ENCODE measurements at places on chromosomes 11 and 22. TPM values are rescaled to one million over a fixed set of nuclear protein-coding genes. Genes with fewer than 3 reads are reported as not detected.

DNA sequence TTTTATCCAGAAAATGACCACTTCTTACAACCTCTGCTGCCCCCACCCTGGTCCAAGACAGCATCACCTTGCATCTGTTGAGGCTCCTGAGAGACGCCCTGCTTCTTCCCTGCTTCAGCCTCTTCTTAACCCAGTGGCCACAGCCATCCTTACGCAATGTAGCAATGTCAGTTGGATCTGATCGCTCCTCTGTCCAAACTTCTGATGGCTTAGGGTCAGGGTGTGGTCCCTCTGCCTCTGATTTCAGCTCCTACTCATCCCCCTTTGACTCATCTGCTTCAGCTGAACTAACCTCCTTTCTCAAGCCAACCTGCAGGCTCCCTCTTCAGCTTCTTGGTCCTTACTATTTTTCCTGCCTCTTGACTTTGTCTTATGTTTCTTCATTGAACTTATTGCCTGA lies 280.8 kb downstream of the KIRREL3 start:
- no peak overlapping the region for H3K27ac ChIP-seq
- H3K27me3 ChIP-seq, result no peaks in the 10 kb centered on the region
- no peak for DNase-seq

The ANGPTL5 gene
- not detected for total RNA-seq

- H3K36me3 ChIP-seq, result no peaks in the 10 kb centered on the region
- no peak for DNase-seq
- no peak overlapping the region for H3K4me3 ChIP-seq
- no peaks in the 10 kb centered on the region for H3K4me1 ChIP-seq
- no peak overlapping the region for H3K27ac ChIP-seq
These were observed 1.5 kb downstream of the EMID1 start for GRCh38 chr22:29207243-29207550.

- H3K27ac ChIP-seq, result peak overlapping the region; percentile 99
- peak; percentile 95 for DNase-seq
- H3K4me3 ChIP-seq, result peak overlapping the region; percentile 4
- H3K4me1 ChIP-seq, result peaks cover 33% of the 10 kb centered on the region
These were observed 2.1 kb upstream of the CPT1A start for GRCh38 chr11:68843703-68844312.

GRCh38 chr11:129815596-129816461 lies at the start of gene TMEM45B:
Gene TMEM45B, plus strand, starts transcription at chr11:129815848. Its CDS starts 36,635 bp downstream, at chr11:129852483.
- peaks cover 14% of the 10 kb centered on the region for H3K4me1 ChIP-seq
- H3K27me3 ChIP-seq, result peaks cover 16% of the 10 kb centered on the region
- H3K36me3 ChIP-seq, result no peaks in the 10 kb centered on the region
- DNase-seq, result peak; percentile 82
- H3K27ac ChIP-seq, result peak within 1 kb of the TSS; percentile 89

- no peaks in the 10 kb centered on the region for H3K4me1 ChIP-seq
- H3K27me3 ChIP-seq, result no peaks in the 10 kb centered on the region
- H3K27ac ChIP-seq, result no peak overlapping the region
- no peaks in the 10 kb centered on the region for H3K36me3 ChIP-seq
- DNase-seq, result no peak
- no peak overlapping the region for H3K4me3 ChIP-seq
These were observed 41.2 kb upstream of the ARL14EP start for GRCh38 chr11:30281476-30282288.

GRCh38 chr11:76830639-76831327 lies 29.9 kb upstream of the ACER3 start:
- no peak overlapping the region for H3K27ac ChIP-seq
- no peaks in the 10 kb centered on the region for H3K27me3 ChIP-seq
- peaks cover under 1% of the 10 kb centered on the region for H3K4me1 ChIP-seq

The SHANK3 gene
- total RNA-seq, result 10.0 TPM

The RFPL3 gene
- total RNA-seq, result not detected

- no peak overlapping the region for H3K27ac ChIP-seq
- no peaks in the 10 kb centered on the region for H3K4me1 ChIP-seq
- no peak for DNase-seq
- H3K4me3 ChIP-seq, result no peak overlapping the region
- H3K27me3 ChIP-seq, result no peaks in the 10 kb centered on the region
These were observed 25.2 kb upstream of the NECTIN1 start for GRCh38 chr11:119754199-119754598.

DNA sequence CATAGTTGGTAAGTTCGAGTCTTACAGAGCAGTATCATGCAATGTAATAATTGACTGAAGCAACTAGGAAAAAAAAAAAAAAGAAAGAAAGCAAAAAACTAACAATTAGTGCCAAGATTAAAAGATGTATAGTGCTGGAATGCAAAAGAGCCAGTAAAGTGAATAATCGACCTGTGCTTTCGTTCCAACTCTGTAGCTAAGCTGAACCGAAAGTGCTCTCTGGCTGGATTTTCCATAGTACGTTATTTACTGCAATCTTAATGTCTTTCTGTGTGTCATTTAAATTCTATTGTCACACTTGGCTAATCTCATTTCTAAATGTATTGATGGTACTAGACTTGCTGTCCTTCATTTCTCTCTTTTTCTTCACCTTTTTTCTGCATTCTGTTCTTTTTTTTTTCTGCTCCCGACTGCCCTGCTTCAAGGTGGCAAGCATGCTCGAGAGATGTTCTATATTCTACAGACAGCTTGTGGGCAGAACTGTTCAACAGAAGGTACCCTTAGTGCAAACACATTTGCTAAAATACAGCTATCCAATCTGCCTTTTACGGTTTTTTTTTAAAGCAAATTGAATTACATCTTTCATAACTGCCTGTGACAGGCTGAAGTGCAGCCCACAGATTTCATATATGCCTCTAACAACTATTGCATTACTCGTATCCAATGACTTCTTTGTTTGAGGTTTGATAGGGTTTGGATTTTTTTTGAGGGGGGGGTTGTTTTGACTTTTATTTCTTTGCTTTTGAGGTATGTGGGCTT lies 204.2 kb upstream of the MTNR1B start:
- H3K36me3 ChIP-seq, result no peaks in the 10 kb centered on the region
- no peak overlapping the region for H3K27ac ChIP-seq
- no peaks in the 10 kb centered on the region for H3K27me3 ChIP-seq

DNA sequence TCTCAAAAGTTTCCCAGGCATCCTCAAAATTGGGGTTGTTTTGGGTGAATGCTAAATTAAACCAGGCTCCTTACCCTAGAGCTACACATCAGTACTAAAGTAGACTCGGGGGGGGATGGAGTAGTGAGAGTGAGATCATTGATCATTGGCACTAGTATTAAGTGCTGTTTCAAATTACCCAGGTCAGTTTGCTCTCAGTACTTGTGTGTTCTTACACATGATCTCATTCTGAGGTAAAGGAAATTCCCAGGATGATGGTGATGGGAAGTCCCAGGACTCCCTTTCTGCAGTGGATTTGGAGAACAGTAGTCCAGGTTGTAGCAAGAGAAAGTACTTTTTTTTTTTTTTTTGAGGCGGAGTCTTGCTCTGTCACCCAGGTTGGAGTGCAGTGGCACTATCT lies 12.5 kb downstream of the RBM4 start:
- H3K27ac ChIP-seq, result no peak overlapping the region
- no peak for DNase-seq
- no peaks in the 10 kb centered on the region for H3K4me1 ChIP-seq
- no peaks in the 10 kb centered on the region for H3K27me3 ChIP-seq
- no peaks in the 10 kb centered on the region for H3K36me3 ChIP-seq

The SLC5A1 gene
- total RNA-seq, result 134 TPM

The SMIM35 gene
- not detected for total RNA-seq

DNA sequence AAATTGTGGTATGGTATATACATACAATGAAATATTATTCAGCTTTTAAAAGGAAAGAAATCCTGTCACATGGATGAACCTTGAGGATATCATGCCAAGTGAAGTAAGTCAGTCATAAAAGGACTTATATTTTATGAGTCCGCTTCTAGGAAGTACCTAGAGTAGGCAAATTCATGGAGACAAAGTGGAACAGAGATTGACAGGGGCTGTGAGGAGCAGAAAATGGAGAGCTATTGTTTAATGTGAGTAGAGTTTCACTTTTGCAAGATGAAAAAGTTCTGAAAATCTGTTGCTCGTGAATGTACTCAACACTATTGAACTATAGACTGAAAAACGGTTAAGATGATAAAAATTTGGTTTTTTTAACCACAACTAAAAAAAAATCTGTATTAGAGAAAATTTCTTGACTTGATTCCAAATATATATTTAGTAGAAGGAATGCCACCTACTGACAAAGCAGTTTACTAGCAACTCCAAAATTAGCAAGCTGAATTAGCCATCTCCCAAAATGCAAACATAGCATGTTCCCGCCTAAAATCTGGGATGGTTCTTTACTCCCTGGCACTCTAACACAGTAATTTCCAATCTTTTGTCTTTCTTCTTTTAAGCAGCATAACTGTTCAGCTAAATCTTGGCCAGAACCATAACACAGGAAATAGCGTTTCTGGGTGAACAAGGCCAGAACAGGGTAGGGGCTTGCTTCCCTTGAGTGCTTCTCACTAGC lies 1.5 kb downstream of the UFD1 start:
- H3K27me3 ChIP-seq, result no peaks in the 10 kb centered on the region
- peak overlapping the region; percentile 90 for H3K27ac ChIP-seq
- peaks cover 22% of the 10 kb centered on the region for H3K4me1 ChIP-seq
- peak overlapping the region; percentile 72 for H3K4me3 ChIP-seq

DNA sequence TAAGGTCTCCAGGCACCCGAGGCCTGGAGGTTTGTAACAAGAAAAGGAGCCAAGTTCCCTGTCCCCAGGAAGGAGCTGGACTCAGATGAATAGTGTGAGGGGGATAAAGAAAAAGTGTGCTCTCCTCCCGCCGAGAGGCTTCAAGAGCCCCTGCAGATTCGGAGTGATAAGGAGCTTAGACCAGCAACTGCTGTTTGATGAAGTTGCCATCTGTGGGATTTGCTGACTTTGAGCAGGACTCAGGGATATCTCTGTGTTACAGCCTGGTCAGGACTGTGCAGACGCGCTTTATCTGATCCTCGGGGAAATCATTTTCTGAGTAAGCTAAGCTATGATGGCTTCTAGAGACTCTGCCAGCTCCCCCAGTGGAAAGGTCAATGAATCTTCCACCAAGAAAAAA lies 1017.0 kb downstream of the TBC1D22A start:
- H3K36me3 ChIP-seq, result no peaks in the 10 kb centered on the region
- no peak overlapping the region for H3K4me3 ChIP-seq
- H3K27me3 ChIP-seq, result peaks cover 8% of the 10 kb centered on the region
- H3K4me1 ChIP-seq, result no peaks in the 10 kb centered on the region
- H3K27ac ChIP-seq, result no peak overlapping the region
- no peak for DNase-seq

Measured in transverse colon (tissue), 4 donors.